ENCODE measurements at places on chromosomes 5 and 9.

DNA sequence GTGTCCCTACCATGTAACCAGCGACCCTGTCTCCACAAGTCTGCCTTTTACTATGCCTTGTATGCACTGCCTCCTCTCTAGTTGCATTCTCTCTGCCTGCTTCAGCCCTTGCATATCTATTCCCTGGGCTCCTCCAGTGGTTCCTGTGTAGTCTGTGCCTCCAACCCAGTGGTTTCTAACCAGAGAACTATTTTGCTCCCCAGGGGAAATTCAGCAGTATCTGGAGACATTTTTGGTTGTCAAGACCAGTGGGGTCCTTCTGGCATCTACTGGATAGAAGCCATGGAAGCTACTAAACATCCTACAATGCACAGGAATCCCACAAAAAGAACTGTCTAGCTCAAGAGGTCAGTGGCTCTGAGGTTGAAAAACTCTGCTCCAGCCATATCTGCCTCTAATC, 224.1 kb upstream of the RASEF start:
- no peak for DNase-seq

DNA sequence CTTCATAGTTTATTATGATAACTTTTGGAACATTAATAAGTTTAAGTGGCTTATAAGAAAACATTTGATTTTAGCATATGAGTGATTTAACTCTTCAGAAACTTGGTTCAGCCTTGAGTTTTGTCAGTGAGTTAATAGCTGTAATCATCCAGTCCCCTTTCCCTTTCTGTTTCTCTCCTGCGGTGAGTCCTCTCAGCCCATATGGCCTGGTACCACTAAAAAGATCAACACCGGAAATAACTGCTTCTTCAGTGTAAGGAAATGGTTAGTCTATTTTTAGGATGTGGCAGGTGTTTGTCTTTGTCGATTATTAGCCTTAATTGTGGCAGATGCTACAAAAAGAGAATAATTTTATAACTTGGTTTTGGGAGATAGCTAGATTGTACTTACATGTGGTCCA, 120.2 kb upstream of the GRHPR start:
- DNase-seq = no peak

DNA sequence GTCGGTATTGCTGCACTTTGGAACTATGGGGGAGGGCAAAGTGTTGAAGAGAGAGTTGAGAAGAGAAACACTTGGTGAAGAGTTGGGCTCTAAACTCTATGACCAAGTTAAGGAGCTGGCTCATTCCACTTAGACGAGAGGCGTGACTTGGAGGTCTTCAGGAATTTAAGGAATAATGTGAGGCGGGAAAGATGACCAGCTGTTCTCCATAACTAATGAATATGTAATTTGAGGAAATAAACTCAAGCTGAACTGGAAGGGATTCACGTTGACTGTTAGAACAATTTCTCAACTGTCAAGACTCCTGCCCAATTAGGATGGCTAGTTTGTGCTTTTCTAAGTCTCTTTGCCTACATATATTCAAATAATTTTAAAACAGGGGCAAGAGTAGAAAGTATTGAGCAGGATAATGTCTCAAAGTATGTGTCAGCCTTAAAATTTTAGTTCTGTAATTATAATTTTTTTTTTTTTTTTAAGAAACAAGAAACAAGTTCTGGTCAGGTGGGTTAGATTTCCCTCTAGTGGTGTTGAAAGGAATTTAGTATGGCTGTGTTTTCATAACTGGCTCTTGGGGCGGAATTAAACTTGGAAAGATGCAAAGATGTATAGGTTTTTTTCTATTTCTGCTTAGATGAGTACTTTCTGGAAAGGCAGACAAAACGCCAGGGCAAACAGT, 33.4 kb downstream of the TMEM252 start:
- no peak for DNase-seq

DNA sequence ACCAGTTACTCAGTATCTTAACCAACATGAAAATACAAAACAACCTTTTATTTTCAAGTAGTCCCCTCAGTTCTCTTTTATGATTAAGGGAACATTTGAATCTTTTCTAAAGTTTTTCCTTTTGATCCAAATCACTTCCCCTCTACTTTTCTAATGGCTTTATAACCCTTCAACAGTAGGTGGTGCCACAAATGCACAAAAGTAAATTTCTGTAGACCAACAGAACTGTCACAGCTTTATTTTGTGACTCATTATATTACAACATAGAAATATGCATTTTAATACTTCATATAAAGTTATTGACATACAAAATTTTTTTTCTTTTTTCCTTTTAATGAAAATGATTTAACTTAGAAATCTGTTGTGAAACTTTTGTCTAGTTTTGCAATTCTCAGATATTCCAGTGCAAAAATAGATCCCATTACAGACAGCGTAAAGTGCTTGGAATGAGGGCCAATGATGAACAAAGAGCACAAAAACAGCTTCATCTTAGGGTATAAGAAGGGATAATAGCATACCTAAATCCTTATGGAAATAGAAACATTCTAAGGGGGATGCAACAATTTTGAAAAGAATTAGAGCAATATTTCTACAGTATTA, 17.0 kb downstream of the NIPSNAP3B start:
- DNase-seq = no peak

DNA sequence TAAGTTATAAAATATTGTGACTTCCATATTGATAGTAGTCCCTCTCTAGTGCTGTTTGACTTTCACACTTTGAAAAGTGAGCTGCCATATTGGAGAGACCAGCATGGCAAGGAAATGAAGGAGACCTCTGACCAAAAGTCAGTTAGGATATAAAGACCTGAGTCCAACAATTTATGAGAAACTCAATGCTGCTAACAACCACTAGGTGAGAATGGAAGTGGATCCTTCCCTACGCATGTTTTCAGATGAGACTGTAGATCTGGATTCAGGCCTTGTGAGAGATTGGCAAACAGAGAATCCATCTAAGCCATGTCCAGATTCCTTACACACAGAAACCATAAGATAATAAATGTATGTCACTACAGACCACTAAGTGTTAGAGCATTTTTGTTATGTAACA, 81.6 kb downstream of the CTNND2 start:
- DNase-seq = no peak

DNA sequence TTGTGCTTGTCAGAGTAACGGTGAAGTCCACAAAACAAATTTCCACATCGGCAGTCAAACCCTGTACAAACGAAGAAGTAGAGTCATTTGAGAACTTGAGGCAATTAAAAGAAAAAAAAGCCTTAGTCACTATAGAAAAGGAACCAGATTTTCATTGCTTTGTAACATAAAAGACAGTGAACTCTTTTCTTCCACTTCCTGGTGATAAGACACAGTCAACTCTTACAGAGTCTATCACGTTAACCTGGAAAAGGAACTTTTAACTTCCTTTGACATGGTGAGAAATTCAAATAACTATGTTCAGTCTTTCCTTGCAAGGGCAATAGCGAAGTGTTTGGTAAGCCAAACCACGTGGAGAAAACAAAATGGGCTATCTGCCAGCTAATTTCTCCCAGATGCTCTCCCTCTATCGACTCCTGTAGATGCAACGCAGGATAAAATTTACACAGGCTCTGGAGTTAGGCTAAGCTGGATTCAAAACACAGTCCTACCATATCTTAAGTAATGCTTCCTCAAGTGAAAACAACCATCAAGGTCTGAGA, 8.9 kb downstream of the ZFAND5 start:
- DNase-seq = no peak

GRCh38 chr5:22643356-22643755, 209.8 kb downstream of the CDH12 start:
- no peak for DNase-seq

DNA sequence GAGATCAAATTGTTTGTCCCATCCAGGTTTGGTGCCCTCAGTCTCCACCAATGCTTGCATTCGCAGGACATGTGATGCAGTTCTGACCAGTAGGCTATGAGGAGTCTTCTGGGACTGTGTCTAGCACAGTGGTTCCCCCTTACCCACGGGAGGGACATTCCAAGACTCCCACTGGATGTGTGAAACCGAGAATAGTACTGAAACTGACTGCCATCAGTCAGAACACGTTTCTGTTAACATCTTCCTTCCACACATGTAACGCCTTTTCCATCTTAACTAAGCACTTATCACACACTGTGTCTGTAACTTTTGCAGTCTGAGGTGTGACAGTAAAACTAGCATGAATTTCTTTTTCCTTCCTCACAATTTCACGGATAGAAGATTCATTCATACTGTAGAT, 74.7 kb downstream of the PTTG1 start:
- no peak for DNase-seq

DNA sequence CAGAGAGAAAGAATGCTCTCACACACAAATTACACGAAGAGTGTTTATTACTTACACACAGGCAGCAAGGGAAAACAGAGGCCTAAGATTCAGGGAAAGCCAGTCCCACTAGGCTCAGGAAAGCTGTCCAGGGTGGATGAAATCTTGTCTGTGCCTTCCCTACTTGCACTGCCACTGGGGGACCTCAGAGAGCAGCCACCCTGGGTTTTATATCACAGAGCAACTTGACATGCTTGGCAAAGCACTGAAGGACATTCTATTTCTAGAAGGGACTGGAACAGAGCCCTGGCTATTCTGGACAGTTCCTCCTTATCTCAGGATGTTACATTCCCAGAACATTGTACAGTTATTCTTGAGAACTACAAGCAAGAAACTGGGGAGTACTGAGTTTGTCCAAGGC, 7.5 kb upstream of the PRSS3 start:
- no peak for DNase-seq

- DNase-seq = no peak
These were observed 13.7 kb upstream of the MTAP start for GRCh38 chr9:21788752-21789151.

GRCh38 chr5:143564417-143564816, 160.9 kb upstream of the NR3C1 start:
- no peak for DNase-seq

DNA sequence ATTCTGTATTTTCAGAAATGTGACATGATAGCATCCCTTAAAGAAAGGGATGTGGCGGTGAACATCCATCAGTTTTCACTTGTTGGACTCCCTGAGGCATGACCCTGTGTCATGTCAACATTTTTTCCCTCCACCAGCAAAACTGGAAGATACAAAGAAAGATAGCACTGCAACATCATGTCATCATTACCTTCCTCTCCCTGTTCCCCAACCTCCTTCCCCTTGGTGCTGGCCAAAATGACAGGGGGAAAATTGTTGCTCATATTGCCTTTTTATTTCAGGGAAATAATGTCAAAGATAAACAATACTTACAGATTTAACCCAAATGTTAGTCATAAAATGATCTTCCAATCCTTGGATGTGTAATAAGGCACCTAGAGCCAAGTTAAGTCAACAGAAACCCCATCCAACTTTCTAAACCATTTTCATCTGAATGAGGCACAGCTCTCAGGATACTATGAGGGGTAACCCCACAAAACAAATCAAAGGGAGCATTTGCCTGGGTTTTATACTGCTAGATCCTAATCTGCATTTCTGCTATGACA, 644.3 kb downstream of the ACTL7B start:
- DNase-seq = no peak

- DNase-seq = peak; percentile 82
These were observed 144.6 kb downstream of the CACNA1B start for GRCh38 chr9:138022121-138022741.

- DNase-seq = no peak
These were observed 160.6 kb downstream of the IZUMO3 start for GRCh38 chr9:24385077-24385476.

DNA sequence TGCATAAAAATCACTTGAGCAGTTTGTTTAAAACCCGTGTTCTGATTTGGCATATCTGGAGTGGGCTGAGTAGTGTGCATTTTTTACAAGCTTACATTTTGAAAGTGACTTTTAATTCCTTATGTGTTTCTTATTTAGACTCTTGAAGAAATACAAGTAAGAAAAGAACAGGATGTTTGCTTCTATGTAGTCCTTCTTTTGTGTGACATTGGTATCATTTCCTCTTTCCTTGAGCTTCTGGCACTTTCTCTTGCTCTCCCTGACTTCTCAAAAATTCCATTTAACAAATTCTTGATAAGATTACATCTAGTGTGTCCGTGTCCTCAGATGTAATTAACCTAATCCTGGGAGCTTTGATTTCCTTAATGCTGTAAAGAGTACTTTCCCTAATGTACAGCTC, 12.5 kb downstream of the GARNL3 start:
- DNase-seq = no peak

DNA sequence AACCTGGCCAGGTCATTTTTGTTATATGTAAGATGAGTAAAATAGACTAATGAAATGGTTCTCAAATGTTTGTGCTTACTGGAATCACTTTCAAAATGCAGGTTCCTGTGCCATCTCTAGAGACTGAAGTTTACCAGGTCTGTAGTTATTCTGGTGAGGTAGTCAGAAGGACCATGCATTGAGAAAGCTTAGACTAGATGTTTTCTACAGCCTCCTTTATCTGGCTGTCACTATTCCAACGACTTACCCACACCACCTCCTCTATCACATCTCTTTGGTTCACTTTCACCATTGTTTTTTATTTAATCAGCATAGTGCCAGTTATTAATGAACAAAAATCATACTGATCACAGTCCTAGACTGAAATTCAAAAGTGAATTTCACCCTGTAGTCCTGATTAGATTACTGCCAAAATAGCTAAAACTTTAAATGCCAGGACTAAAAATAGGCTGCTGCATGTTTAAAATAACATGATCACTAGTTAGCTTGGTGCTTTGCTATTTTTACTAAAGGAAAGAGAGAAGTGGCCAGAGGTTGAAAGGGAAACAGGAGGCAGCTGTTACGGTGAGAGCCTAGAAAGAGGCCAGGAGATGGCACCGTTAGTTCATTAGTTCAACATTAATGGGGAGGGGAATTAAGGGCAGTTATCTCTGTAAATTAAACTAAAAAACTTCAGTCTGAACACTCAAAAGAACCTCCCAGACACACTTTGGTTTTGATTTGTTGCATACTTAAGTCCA, 13.9 kb upstream of the FNIP1 start:
- DNase-seq = no peak

Data from posterior cingulate gyrus (tissue), 11 donors.